RWPE1 (cell line): ENCODE measurements at places on chromosomes 5 and 9.
A peak's percentile ranks its signal among the peaks of the same experiment; 100 is the strongest.

- peak; percentile 99 for DNase-seq
Observed at GRCh38 chr9:130940693-130941576, 1.9 kb upstream of the FIBCD1 start.

GRCh38 chr5:68225188-68225910 is 9.8 kb downstream of the PIK3R1 start:
- peak; percentile 84 for DNase-seq

DNA sequence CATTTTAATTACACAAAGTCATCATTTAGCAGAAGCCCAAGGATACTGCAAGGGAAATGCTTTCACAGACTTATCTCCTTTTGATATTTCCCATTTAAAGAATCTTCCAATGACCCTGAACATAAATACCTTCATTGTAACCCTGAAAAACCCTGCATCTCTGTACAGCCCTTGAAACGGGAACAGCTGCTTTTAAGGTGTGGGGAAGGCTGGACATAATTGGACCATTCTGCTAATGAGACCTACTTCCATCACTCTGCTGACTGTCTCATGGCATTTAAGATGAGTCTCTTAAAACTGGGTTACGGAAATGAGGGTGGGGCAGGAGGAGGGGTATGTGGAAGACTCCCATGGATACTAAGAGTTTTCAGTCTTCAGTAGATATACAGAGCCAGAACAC is 485.8 kb downstream of the BRINP1 start:
- DNase-seq, result no peak

- no peak for DNase-seq
Observed at GRCh38 chr5:18745988-18746615, 1111.8 kb downstream of the TAF11L14 start.

GRCh38 chr9:3137347-3137695 is 293.4 kb upstream of the PUM3 start:
- no peak for DNase-seq

- DNase-seq, result no peak
Observed at GRCh38 chr5:173453167-173453566, 125.0 kb upstream of the STC2 start.

DNA sequence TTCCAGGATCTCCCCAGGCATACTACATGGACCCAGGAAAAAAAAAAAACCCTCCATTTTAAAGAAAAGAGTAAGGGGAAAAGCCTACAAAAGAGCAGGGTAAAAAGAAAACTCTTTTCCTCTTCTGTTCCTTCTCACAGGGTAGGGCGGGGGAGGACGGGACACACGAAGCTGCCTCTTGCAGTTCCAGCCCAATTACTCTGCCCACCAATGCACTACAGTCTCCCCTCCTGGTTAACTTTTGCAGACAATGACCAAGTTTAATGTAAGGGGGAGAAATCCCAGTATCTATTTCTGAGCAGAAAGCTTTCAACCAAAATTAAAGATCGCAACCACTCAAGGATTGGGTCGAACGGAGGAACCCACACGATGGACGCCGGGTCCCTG is 1.3 kb downstream of the BRD3 start:
- peak; percentile 59 for DNase-seq

- no peak for DNase-seq
Observed at GRCh38 chr5:42366051-42366450, 57.2 kb upstream of the GHR start.

DNA sequence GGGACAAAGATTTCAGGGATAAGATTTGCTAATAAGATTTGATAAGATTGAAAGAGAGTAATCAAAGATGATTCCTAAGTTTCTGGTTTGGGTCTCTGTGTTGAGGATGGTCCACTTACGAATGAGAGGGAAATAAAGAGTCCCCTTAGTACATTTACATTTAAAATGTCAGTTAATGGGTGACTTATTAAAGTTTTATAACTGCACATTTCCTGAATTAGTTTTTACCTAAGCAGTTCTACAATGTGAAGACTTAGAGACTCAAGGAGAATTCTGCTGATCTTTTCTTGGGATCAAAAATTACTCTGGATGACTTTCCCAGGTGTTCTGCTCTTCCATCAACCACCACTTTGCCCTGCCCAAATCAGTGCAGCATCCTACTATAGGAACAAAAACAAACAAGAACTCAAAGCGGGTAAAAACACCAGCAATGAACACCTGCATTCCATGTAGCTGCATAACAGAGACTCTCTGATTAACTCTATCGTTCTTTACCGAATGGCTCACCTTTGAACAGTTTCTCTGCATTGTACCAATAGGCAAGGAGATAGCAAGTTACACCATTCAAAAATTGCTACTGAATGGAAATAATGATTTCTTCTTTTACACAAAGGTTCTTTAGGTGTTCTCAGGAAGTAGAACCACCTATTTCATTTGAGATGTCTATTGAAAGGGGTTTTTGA is 65.3 kb downstream of the PRLR start:
- DNase-seq, result no peak

GRCh38 chr5:58462154-58462553 is 2.3 kb upstream of the PLK2 start:
- peak; percentile 70 for DNase-seq

DNA sequence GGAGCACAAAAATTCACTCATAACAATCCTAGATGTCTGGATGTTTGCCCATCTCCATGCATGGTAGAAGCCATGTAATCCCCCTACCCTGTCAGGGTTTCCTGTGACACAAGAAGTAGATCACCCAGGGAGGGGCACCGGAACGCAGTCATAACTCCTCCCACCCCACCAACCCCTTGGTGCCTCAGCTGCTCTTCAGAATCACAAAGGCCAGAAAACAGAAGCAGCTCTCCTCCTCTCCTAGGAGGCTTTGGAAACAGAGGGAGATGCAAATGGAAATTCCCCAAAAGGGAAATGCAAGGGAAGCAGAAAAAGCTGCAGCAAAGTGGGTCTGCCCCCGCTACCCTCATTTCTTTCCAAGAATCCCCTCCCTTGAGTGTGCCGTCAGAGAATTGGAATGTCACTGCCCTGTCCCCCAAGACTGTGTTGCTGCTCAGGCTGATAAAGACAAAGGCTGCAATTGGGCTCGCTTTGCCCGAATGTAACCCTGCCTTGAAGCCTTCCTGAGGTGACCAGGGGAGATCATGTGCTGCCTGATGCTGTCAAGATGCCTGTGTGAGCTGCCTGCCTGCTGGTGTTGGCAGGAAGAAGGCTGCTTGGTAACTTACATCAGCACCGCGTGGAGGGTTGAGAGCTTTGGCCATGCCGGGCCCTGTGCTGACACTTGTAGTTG is 65.5 kb upstream of the ABCA1 start:
- no peak for DNase-seq

- no peak for DNase-seq
Observed at GRCh38 chr5:40619421-40619820, 60.3 kb upstream of the PTGER4 start.

DNA sequence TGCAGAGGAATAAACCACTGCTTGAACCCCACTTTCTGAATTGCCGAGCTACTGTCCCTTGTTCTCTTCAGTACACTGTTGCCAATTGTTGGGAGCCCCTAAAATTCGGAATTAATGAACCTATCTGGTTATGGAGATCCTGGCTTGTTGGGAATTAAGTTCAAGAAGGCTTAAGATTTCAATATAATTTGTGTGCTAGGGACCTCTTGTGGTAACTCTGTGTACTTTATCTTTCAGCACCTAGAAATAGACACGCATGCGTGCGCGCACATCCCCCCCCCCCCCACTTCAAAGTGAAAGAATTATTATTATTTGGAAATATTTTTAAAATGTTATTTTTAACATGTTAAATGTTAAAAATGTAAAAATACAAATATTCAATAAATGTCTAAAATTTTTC is 53.3 kb upstream of the FAM169A start:
- peak; percentile 88 for DNase-seq
